NCI-H82 (cell line): ENCODE measurements at places on chromosomes 6 and 20.
A peak's percentile ranks its signal among the peaks of the same experiment; 100 is the strongest.

DNA sequence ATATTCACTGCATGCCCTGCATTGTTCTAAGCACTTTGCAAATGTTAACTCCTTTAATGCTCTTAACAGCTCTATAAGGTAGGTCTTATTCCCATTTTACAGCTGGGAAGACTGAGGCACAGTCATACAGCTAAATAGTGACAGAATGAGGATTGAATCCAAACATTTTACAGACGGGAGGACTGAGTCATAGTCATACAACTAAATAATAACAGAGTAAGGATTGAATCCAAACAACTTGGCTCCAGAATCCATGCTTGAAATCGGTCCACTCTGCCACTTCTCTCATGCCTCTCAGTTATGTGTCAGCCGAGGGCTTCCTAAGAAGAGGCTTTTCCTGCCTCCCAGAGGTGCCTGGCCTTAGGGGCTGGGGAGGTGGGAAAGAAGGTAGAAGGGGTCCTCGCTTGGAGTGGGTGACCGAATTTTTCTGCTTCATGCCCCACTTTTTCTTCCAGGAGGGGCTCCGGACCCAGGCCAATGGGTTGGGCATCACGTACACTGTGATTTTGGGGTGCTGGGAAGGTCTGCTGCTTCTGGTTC lies 137.4 kb upstream of the RNF24 start:
- DNase-seq = no peak

GRCh38 chr6:160500639-160501038 lies 152.5 kb downstream of the SLC22A3 start:
- no peak for DNase-seq

GRCh38 chr6:3721810-3722621 lies 29.5 kb downstream of the PXDC1 start:
- DNase-seq = no peak

- DNase-seq = no peak
Measured at GRCh38 chr20:33993576-33994221, at the start of gene RALY. Gene RALY, plus strand, starts transcription at chr20:33993911. Its CDS starts 78,164 bp downstream, at chr20:34072075.

DNA sequence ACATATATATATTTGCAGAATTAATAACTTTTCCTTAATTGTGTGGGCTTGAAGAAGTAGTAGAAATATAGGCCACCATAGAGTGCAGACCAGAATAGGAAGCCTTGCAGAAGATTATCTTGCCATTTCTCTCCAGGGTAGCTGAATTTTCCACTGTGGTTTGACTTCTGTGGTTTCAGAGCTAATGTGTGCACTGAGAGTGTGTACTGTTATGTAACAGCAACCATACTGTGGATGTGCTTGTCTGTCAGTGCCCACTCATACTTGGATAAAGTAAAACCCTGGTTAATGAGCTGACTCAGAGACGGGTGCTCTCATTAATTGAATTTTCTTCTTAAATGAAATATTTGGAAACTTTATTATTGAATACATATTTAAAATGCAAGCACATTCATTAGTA lies 57.2 kb downstream of the CEP43 start:
- no peak for DNase-seq

DNA sequence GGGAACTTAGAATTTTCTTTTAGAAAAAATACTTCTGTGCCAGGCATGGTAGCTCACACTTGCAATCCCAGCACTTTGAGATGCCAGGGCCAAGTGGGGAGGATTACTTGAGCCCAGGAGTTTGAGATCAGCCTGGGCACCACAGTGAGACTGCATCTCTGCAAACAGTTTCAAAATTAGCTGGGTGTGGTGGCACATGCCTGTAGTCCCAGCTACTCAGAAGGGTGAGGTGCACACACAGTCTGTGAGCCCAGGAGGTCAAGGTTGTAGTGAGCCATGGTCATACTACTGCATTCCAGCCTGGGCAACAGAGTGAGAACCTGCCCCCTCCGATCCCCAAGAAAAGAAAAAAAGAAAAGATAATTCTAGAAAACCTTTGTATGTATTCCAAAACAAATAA lies 346.0 kb upstream of the KCNQ5 start:
- DNase-seq = no peak

DNA sequence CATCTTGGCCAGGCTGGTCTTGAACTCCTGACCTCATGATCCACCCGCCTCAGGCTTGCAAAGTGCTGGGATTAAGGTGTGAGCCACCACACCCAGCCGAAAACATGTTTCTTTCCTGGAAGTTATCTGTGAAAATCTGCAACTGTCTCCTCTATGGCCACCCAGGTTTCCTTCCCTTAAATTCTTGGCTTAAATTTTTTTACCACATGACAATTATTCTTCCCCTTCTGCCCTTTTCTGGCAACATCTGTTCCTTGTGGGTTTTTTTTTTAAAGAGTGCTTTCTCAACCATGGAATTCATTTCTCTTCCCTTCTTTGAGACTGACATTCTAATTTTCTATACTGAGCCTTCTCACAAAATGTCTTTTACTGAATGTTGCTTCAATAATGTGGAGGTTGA lies 59.6 kb downstream of the DOK5 start:
- no peak for DNase-seq

GRCh38 chr6:73308712-73309534 lies 45.2 kb downstream of the DPPA5 start:
- peak; percentile 70 for DNase-seq

- DNase-seq = no peak
Measured at GRCh38 chr20:4613184-4613583, 108.5 kb upstream of the PRND start.

GRCh38 chr6:155315516-155315871 lies 1.2 kb upstream of the TFB1M start:
- DNase-seq = peak; percentile 24

DNA sequence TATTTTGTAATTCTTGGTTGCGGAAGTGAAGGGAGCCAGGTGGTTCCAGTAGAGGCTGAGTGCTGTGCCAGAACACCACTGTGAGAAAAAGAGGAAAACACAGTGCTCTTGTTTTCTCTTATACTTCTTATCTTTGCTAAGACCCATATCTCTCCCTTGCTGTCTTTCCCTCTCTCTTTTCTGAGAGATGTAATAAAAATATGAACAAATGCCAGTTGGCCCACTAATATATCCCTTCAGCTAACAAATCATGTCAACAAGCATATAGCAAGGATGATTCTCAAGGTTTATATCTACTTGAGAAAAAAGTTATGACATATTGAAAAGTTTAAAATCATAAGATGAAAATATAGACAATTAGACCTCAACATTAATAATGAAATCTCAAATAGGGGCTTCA lies 758.3 kb downstream of the HDGFL1 start:
- no peak for DNase-seq

- DNase-seq = no peak
Measured at GRCh38 chr6:132132924-132133639, 181.9 kb upstream of the CCN2 start.

DNA sequence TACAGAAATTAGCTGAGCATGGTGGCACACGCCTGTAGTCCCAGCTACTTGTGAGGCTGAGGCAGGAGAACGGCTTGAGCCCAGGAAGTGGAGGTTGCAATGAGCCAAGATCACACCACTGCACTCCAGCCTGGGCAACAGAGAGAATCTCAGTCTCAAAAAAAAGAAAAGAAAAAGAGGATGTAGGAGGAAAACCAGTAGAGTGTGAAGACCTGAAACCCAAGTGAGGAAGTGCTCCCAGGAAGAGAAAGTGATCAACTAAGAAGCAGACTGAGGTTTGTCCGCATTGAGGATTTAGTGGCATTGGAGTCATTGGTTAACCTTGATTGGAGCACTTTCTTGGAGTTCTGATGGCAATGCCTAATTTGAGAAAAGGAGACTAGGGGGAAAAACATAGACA lies 20.6 kb upstream of the TASP1 start:
- no peak for DNase-seq

DNA sequence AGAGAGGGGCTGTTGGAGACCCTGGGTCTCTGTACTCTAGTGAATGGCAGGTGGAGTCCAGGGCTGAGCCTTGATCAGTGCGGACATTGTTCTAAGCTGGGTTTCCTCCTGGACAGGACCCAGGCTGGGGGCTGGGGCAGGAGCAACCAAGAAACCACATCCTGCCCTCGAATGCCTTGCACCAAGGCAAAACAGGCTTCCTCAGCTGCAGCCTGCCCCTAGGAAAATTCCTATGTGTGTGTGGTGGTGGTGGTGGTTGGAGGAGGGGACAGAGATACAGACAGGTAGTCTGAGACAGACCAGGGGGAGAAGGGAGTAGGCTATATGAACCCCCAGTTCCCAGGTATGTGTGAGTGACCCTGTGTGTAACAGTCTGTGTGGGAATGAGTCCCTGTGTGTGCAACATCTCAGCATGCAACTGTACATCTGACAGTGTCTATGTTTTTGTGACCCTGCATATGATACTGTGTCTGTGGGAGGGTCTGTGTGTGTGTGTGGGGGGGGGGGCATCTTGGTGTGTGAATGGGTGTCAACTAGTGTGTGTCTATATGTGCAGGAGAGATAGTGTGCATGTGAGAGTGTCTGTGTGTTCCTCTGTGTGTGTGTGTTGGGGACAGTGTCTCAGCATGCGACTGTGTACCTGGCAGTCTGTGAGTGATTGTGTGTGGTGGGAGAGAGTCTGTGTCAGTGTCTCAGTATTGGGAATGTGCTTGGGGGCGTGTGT lies 3.0 kb downstream of the GLP1R start:
- no peak for DNase-seq

DNA sequence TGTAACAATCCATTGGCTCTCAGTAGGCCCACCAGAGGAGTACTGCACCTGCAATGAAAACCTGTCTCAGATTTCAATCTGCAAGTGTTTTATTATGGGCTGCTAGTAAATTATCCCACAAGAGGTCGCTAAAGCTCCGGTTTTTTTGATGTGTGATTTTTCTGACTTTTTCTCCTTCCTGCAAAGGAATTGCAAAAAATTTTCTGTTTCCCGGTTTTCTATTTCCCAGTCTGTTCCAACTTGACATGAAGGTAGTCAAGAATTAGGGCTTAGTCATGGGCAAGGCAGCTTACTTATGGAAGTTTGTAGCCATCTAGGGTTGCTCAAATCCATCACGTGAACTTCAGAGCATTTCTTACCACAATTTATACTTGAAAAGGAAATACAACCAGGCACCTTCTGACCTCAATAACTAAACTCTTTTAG lies 38.5 kb upstream of the AHI1 start:
- DNase-seq = peak; percentile 52

DNA sequence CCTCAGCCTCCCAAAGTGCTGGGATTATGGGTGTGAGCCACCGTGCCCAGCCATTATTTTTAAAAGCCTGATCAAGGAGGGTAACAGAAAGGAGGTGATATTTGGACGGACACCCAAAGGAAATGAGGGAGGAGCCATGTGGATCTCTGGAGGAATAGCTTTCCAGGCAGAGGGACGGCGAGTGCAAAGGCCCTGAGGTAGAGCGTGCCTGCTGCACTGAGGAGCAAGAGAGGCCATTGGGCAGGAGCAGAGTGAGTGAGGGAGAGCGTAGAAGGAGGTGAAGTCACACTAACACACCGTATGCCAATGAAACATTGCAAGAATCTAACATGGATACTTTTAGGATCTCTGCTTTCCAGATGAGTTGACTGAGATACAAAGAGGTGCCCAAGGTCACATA lies 58.9 kb upstream of the ZNFX1 start:
- no peak for DNase-seq

DNA sequence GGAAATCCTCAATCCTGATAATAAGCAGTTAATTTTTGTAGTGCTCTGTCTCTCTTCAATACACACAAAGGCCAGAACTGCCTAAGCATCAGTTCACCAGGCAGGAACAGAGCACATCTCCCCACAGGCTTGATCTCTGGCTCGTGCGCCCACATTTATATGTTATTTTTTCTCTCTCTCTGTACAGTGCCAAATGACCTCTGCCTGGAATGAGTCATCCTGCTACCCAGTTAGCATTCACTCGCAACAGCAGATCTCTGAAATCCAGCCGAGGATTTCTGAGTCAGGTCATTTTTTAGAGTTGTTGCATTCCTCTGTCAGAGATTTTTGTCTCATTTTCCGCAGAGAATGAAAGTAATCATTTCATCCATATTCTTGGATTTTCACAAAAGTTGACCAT lies 107.1 kb downstream of the COL12A1 start:
- DNase-seq = no peak

GRCh38 chr6:160197662-160198061 lies 61.0 kb downstream of the SLC22A2 start:
- DNase-seq = no peak

DNA sequence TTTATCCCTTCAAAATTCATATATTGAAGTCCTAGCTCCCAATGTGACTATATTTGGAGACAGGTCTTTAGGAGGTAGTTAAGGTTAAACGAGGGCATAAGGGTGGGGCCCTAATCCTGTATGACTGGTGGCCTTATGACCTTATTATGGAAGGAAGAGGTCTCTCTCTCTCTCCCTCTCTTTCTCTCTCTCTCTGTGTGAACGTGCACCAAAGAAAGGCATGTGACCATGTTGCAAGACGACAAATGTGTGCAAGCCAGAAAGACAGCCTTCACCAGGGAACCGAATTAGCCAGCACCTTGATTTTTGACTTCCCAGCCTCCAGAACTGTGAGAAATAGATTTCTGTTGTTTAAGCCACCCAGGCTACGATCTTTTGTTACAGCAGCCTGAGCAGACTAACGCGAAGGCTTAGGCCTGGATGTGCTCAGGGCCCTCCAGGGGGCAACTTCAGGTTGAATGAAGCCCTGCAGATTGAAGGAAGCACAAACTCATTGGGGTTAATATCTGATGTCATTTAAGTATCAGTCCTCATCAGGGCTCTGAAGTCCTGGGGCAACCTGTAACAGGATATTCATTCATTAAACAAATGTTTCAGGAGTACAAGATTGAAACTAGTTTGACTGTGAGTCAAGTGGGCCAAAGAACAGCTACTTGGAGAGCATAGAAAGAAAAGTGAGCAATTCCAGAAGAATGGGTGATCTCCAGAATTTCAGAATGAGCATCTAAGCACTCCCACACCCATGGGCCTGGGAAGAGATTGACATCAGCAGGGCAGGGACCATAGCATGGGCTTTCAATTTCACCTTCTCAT lies 157.4 kb upstream of the TNFAIP3 start:
- no peak for DNase-seq

DNA sequence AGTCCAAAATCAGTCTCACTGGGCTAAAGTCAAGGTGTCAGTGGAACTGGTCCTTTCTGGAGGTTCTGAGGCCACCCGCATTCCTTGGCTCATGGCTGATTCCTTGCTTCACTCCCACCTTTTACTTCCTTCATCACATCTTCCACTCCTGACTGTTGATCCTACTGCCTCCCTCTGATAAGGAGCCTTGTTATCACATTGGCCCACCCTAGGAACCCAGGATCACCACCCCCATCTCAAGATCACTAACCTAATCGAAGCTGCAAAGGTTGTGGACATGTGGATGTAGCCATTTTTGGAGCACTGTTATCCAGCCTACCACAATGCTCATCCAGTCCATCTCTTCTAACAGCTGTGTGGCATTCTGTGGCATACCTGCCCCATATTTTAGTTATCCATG lies 87.2 kb downstream of the TNFAIP3 start:
- no peak for DNase-seq

DNA sequence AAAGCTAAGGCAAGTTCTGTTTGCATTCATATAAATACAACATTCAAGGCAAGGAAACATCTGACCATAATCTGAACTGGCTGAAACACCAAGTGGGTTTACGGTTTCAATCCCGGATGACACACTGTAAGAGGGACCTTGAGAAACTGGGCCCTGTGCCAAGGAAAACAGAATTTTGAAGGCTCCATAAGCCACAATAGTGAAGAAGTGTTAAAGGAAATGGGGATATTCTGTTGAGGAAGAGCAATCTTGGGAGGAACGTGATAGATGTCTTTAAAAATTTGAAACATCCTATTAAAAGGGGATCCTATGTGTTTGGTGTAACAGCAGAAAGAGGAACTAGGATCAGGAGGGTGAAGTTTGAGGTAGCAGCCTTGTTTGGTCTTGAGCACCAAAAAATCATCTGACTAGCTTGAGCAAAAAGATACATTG lies 82.4 kb upstream of the TAB2 start:
- DNase-seq = no peak
